ENCODE measurements at places on chromosomes 5 and 9.

GRCh38 chr5:72677447-72677846 is 139.0 kb upstream of the TNPO1 start:
- no peak for DNase-seq

- DNase-seq, result no peak
Measured at GRCh38 chr5:6825678-6826244, 112.5 kb downstream of the TENT4A start.

DNA sequence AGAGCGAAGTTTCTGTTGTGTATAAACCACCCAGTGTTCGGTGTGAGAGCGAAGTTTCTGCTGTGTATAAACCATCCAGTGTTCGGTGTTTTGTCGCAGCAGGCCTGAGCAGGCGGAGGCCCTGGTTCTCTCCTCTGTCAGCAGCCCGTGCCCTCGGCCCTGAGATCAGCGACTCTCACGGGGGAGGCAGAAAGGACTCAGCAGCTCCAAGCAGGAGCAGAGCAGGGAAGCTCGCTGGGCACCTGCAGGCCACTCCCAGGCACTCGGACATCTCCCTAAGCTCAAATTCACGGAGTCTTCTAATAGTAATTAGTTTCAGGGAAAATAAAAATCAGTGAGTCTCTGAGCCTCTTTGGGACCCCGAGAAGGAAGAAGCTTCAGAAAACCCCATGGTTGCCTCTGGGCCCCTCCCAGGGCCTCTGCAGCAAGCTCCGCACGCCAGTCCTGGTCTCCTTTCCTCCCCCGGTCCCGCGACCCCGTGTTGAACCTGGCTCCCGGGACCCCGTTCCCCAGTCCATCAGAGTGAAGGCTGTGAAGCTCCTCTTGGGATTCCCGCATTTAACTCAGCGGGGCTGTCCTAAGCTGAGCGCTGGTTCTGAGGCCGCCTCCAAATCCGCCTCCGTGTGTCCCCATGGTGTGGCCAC is 81.9 kb upstream of the ADAMTS2 start:
- no peak for DNase-seq

GRCh38 chr5:58974083-58974482 is 391.2 kb downstream of the RAB3C start:
- no peak for DNase-seq

DNA sequence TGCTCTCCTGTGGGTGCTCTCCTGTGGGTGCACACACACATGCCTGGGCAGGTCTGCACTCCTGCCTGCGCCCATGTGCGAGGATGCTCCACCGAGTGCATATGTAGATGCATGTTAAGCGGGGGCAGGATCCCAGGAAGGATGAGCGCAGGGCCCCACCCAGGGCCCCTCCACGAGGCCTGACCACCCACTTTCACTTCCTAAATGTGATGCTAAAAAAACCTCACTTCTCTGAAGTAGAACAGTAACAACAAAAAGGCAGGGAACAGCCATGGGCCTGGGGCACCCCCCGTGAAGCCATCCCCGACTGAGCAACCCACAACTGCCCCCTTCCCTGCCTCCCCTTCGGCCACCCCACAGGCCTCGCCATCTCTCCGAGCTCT is 48.2 kb upstream of the SARDH start:
- DNase-seq, result peak; percentile 64

DNA sequence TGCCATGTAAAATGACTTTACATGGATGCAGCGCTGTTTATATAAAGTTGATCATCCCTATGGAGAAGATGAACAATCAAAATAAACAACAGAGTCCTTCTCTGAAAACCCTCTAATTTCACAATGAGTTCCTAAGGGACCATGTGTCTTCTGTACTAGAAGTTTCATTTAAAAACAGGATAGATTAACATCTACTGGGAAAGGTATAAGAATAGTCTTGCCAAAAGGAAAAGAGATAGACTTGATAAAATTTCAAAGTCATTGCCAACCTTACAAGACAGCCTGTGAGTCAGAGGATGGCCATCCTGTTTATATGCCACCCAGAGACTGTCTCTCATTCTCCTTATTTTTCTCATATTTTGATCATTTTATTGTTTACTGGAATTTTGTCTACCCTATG is 367.1 kb upstream of the PDE4D start:
- DNase-seq, result no peak

DNA sequence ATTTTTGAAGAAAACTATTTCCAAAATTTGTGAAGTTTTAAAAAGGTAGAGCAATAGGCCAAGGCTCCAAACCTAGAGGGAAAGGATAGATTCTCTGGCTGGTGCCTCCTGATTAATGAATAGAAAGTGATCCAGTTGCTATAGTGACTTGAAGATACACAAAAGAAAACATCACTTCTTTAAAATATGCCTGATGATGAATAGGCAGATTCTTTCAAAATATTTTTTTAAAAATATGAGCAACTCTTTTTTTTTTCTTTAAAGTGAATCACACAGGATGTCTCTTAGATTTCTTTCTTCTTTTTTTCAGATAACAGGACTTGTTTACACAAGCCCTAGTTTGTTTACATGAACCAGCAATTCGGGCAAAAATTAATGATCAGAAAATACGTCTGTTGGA is 124.4 kb downstream of the RFK start:
- DNase-seq, result no peak

- no peak for DNase-seq
Measured at GRCh38 chr5:78923622-78923970, 61.5 kb downstream of the ARSB start.

DNA sequence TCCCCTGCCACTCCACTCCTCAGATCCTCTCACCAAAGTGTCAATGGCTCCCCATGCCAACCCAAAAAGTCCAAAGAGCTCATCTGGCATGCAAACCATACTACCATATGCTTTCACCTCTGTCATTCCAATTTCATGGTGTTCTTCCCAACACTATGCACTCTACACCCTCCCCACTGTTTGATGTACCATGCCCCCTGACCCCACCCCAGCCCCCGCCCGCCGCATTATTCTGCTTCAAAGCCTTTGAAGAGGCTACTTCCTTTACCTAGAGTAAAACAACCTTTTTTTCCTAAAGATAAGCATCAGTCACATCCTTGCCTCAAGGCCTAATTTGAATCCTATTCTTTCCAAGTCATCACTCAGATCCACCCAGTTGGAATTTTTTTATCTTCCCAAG is 226.3 kb downstream of the DEPDC1B start:
- no peak for DNase-seq

GRCh38 chr5:179497636-179498340 is 52.6 kb upstream of the RUFY1 start:
- DNase-seq, result no peak

DNA sequence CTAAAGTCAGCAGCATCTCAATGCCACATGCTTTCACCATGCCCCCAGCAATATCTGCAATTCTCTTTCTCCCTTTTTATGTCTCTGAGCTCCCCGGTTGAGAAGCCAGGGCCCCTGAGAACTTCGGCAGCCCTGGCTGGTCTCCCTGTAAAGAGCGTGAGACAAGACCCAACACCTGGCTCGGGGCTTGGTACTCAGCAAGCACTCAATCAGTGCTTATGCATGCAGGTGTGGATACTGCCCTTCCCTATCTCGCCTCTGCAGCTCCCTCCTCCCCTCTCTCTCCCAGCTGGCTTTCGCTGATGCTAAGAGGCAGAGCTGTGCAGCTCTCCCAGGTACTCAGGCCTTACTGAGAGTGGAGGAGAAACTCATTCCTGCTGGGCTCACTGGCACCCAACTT is 41.7 kb upstream of the AKNA start:
- no peak for DNase-seq

DNA sequence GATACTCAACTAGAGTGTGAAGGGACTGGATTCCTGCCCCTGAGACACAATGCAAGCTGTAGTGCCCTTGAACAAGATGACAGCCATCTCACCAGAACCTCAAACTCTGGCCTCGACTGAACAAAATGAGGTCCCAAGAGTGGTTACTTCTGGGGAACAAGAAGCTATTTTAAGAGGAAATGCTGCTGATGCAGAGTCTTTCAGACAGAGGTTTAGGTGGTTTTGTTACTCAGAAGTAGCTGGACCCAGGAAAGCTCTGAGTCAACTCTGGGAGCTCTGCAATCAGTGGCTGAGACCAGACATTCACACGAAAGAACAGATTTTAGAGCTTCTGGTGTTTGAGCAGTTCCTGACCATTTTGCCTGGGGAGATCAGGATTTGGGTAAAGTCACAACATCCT is 2.4 kb downstream of the ZNF483 start:
- DNase-seq, result no peak

GRCh38 chr9:123096987-123097386 is 63.5 kb downstream of the GPR21 start:
- no peak for DNase-seq

GRCh38 chr9:76018235-76018634 is 127.8 kb downstream of the PCSK5 start:
- DNase-seq, result no peak

GRCh38 chr9:107600060-107600573 is 110.5 kb upstream of the KLF4 start:
- DNase-seq, result no peak

DNA sequence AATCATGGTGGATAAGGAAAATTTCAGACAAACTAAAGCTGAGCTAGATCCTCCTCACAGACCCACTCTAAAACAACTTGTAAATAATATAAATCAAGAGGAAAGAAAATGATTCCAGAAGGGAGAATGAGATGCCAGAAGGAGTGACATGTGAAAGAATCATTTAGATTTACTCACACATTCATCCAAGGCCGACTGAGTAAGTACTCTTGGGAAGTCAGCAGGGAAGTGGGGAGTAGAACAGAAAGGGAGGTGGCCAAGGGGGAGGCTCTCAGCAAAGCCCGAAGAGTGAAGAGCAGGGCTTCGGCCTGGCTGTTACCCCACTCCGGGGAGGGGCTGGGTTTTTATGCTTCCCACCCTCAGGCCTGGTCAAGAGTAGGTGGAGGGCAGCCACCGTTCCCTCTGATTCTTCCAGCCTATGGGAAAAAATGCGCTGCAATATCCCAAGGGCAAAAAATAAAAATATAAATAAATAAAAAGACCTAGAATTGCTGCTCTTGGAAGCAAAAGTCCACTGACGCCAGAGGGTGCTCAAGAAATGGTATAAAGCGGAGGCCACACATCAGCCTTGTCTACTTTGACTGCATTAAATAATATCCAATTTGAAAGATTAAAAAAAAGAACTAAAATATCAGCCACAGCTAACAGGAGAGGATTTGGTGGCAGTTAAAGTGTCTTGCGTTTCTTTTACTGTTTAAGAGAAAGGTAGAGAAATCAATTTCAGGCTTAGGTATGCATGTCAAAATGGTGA is 110.2 kb upstream of the COL5A1 start:
- no peak for DNase-seq

- no peak for DNase-seq
Measured at GRCh38 chr5:180021900-180022299, 49.7 kb downstream of the RNF130 start.

GRCh38 chr5:113788141-113788655 is 274.7 kb downstream of the YTHDC2 start:
- no peak for DNase-seq

DNA sequence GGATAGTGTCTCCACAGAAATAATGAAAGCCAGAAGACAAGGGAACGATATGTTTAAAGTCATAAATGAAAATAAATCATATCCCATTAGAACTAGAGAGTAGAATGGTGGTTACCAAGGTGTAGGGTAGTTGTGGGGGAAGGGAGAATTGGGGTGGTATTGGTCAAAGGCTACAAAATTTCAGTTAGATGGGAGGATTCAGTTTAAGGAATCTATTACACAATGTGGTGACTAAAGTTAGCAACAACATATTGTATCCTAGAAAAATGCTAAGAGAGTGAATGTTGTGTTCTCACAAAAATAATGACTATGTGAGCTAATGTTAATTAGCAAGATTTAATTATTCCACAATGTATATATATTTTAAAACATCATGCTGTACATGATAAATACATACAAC is 27.8 kb upstream of the LARP1 start:
- no peak for DNase-seq

Data from inflammatory macrophage treated with lipopolysaccharide for 4 hours (primary cell).